ENCODE measurements at places on chromosomes 11 and 22.

GRCh38 chr11:94574193-94574961 is 7.2 kb downstream of the PIWIL4 start:
- DNase-seq: no peak

DNA sequence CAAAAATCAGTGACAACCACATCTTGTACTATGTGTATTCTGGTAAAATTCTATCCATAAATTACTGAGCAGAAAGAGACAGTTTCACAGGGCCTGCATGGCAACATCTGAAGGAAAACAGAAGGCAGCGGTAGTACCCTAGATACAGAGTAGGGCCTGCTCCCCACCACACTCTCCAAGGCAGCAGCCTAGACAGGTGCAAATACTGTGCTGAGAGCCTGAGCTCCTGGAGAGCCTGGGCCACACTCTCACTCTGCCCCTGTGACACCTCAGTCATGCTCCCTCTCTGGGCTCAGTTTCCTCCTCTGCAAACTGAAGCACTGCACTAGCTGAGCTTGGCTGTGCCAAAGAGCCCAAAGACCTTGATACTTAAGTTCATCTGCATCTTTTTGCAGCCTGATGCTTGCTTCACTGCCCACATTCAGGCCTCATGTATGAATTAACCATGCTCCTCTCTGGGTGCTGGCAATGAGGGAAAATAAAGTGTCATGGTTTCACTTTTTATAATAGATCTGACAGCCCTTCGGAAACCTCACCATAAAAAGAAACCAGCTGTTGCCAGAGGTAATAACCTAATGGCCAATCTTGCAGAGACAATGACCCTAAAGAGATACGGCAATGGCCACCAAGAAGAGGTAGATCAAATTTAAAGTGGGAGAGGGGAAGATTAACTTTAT is 104.7 kb downstream of the PLEKHA7 start:
- DNase-seq: no peak

DNA sequence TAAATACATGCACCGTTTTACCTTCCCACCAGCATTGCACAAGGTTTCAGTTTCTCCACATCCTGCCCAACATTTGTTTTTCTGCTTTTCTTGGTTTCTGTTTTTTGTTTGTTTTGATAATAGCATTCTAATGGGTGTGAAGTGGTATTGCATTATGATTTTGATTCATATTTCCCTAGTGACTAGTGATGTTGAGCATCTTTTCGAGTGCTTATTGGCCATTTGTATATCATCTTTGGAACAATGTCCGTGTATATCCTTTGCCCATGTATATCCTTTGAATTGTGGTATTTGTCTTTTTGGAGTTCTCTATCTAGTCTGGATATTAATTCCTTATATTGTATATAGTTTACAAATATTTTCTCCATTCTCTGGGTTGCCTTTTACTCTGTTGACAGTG is 2914.8 kb upstream of the OR11H1 start:
- no peak for DNase-seq

GRCh38 chr11:16809886-16810668 is 71.6 kb downstream of the C11orf58 start:
- DNase-seq: no peak

GRCh38 chr22:44225812-44226211 is 45.1 kb downstream of the PARVG start:
- DNase-seq: no peak

DNA sequence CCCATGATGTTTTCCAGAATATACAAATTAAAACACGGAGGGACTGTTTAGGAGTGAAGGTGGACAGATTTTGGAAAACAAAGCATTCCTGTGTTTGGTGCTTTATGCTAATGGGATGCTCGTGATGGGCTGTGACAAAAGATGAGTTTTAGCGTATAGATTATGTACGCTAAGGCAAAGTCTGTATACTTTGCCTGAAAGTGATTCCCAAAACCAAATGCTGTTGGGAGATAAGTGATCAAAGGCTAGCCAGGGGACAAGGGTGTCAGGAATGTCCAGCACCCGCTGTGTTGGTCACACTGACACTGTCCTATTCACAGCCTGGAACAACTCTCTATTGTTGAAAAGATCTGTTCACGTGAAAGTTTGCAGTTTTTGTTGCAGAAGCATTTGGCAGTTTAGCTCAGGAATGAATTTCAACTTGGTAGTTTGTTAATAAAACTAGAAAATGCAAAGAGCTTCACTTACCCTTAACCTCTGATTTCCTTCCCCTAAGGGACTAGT is 1.5 kb downstream of the JAM3 start:
- DNase-seq: no peak

DNA sequence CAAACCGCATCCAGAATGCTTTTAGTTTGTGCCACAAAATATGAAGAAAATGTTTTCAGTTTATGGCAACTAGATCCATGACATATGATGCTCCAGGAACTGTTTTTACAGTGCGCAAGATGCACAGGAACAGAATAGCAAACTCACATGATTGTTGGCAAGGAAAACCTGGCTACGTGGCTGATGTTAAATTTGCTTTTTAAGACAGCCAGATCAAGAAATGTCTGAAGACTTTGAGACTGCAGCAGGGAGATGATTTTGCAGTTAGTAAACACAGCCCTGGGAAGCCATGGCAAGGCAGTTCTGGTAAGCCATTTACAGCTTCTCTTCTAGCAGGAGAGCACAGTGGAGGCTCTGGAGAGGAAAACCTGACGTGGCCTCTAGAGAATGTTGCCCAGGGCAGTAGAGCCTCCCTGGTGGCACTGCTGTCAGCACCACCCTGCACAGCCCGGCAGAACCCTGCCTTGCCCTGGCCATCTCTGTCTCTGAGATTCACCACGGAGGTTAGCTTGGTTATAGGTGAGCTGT is 69.8 kb upstream of the TNRC6B start:
- DNase-seq: peak; percentile 8

GRCh38 chr11:9516113-9516512 is 55.3 kb downstream of the ZNF143 start:
- DNase-seq: no peak

- DNase-seq: no peak
Observed at GRCh38 chr11:20599221-20600019, at the start of gene SLC6A5. Gene SLC6A5 (plus strand): TSS chr11:20599608. CDS start chr11:20599673, 65 bp downstream.

GRCh38 chr11:2945031-2945756 is 16.0 kb upstream of the PHLDA2 start:
- no peak for DNase-seq

- DNase-seq: no peak
Observed at GRCh38 chr22:29795663-29796062, 28.5 kb downstream of the UQCR10 start.

DNA sequence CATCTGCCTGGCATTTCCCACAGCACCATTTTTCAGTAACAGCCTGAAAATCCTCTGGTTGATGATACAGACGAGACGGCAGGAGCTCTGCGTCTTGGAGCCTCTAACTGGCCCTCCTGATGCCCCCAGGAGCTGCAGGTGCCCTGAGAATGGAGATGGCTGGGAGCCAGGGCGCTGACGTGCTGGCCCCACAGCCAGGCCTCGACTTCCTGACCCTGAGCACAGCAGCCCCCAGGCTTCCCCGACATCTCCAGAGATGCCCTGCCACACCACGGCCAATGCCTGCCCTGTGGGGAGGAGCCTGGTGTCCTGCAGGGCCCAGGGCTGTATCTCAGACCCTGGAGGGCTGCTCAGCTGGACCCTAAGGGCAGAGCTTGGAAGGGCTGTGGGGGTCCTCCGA is 21.5 kb downstream of the TOLLIP start:
- no peak for DNase-seq

Measured in activated CD4-positive, alpha-beta T cell treated with anti-CD3 and anti-CD28 coated beads for 24 hours (primary cell).